ENCODE measurements at places on chromosomes 16 and 17.

GRCh38 chr17:41418116-41418860 is 6.1 kb downstream of the KRT37 start:
- DNase-seq = no peak

- DNase-seq = no peak
Measured at GRCh38 chr17:4939546-4939795, 375 bp downstream of the SLC25A11 start.

GRCh38 chr16:69563605-69564580 is 1.9 kb upstream of the NFAT5 start:
- peak; percentile 43 for DNase-seq

DNA sequence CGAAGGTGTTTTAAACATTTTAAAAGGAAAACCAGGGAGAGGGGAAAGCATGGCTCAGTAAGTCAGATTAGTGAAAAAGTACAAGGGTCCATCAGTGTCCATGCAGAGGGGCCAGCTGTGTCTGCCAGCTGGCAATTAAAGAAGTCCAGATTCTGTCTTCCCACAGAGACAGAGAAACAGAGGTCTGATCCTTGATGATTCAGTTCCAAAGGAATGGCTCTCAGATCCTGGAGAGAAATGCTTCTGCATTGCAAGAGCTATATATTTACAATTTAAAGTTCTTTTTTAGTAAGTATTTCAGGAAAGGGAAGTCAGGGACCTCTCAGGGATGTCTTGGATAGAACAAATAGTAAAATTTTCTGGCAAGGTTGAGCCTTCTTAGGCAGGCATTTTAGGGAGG is 56.2 kb downstream of the HSD17B2 start:
- no peak for DNase-seq

DNA sequence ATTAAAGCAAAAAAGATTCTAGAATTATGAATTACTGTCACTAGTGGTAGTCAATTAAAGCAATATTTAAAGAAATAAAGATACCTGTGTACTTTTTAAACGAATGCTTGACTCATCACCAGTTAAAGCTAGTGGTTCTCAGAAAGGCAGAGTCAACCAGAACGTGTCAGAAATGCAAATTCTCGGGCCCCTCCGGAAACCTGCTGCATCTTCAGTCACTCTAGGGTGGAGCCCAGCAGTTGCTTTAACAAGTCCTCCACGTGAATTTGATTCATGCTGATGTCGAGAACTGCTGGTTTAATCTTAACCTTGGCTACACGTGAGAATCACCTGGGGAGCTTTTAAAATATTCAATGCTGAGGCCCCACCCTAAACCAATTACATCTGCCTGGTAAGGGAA is 169.8 kb upstream of the SDK2 start:
- no peak for DNase-seq

DNA sequence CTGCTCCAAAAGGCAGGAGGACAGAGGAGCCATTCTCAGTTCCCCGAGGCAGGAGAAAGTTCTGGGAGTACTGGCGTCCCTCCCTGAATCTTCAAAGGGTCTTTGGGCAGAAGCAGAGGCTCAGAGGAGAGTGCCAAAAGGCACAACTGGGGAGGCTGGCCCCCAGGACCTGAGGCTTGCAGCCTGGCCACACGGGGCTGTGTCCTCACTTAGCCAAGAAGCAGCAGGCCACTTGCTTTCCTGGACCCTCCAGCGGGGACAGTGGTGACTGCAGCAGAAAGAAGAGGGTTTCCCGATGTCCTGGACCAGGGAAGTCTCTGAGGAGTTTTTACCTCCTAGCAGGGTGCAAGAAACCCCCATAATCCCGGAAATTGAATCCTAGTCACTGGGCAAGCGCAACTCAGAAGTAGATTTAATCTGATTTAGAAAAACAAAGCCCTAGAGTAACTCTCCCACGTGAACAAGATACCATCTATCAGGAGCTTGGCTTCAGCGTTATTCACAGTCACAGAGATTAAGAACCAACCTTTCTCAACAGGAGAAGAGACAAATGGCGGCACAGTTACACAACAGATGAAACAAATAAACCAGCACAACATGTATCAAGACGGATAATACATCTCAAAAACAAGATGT is 25.5 kb upstream of the BCO1 start:
- DNase-seq = no peak

- no peak for DNase-seq
Measured at GRCh38 chr16:14399378-14400284, 230.4 kb downstream of the PARN start.

DNA sequence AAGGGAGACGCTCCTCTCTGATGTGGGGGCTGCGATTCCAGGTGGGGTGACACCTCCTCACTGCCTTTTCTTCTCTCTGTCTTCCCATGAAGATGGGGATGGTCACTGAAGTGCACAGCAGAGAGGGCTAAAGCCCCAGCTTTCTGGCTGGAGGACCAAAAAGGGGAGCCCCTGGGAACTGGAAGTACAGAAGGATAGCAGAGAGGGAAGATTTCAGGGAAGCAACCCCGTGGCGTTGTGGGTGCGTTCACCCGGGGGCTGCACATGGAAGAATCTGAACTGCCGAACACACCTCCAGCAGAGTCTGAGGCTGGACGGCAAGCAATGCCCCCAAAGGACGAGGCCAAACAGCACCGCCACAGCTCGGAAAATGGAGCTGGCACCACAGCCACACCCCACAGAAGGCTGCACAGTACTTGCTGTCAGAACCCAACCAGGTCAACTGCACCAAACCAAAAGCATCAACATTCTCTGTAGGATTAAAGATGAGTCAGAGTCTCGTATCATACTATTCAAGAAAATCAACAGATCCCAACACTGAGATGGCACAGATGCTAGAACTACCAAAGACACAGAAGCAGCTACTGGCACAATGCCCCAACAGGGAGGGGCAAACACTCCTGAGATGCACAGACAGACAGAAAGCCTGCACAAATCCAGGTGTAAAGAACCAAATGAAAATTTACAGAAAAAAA is 49.9 kb downstream of the MAP1LC3B start:
- no peak for DNase-seq

GRCh38 chr16:414395-415169 is 10.9 kb upstream of the RAB11FIP3 start:
- no peak for DNase-seq

GRCh38 chr16:10338426-10338825 is 47.4 kb upstream of the ATF7IP2 start:
- no peak for DNase-seq

GRCh38 chr16:56849690-56850680 is 15.0 kb upstream of the SLC12A3 start:
- DNase-seq = no peak

- no peak for DNase-seq
Measured at GRCh38 chr16:53962041-53962440, 258.1 kb downstream of the FTO start.

DNA sequence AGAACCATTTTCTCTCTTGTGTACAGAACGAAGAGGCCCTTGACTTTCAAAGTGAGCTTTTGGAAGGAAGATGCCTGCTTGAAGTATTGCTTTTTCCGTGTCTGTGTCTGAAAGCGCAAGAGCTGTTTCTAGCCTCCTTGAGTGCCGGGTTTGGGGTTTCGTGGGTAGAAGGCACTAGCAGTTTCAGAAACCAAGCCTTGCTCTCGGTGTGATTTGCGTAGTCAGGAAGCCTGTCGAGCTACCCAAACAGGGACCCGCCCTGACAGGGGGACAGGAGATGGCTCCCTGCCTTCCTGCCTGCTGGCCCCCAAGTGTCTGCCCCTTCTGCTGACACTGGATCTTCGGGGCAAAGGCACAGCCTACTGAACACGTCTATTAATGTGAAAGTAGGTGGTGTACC is 322.0 kb downstream of the MAF start:
- peak; percentile 53 for DNase-seq

DNA sequence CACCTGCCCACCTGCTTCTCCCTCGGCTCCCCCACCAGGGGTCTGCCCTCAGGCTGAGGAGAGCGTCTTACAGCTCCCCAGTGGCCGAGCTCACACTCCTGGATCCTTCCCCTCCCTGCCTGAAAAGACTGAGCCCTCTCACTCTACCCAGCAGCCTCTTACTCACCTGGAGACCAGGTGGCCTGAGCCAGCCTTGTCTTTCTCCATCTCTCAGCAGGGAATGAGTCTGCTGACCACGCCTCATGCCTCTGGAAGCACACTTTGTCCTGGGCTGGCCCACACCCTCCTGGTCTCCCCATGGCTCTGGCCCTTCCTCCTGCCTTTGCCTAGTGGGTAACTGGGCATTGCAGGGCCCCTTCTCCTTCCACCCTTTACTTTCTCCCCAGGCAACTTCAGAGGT is 177.2 kb downstream of the ENGASE start:
- no peak for DNase-seq

DNA sequence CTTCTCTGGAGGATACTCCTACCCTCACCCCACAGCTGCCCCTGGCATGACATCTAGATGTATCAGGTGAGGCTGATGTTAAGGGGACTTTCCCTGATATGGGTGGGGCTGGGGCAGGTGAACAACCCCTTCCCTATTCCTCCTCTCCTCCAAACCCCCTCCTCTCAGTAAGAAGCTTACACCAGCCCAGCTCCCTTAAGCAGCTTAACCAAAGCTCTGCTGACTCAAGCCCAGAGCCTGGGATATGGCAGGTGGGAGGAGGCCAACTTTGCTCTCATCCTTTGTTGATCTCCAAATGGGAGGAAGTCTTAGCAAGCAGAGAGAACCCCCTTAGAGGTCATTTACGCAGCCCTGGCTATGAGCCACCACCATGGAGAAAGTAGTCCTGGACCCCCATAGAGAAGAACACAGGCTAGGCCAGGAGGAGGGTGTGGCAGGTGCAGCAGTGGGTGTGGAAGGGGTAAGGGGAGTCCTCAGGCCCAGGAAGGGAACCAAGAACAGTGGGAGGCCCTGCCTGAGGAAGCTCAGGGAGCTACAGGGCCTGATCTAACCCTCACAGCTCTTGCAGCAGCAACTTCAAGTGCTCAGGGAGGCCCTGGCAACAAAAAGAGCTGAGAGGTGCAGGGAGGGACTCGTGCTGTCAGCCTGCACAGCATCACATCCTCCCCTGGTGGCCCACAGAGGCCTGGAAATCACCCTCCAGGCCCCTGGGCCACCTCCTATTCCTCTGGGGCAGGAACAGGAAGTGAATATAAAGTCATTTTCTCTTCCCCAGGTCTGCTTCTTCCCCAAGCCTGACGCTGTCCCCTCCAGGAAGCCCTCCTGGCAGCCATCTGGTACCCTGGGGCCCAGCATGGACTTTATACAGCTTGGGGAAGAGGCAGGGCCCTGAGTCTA is 2.9 kb downstream of the UNC119 start:
- peak; percentile 29 for DNase-seq

DNA sequence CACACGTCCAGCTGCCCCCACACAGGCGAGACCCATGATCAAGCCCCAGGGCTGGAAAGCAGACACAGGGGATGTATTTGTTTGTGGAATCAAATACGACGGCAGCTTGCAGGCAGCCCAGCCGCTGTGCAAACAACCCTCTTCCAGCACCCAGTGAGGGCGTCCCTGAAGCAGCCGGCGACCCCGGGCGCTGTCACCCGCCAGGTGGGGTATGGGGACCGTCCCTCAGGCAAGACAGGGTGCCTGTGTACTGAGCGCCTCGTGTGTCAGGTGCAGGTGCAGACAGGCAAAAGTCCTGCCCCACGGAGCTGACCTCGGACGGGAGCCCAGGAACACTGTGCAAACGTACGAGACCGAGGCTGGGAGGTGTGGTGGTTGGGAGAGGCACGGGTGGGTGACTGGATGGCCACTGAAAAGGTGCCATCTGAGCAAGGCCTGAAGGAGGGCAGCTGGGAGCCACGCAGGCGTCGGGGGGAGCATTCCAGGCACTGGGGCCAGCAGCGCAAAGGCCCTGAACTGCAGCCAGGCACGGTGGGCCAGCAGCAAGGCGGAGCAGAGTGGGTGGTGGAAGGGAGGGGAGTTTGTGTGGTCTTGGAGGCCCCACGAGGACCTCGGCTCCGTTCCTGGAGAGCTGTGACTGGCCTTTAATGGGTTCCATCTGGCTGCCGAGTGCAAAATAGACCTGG is 48.5 kb downstream of the CBFA2T3 start:
- DNase-seq = no peak
